NK-92 treated with Interleukin-12 subunit alpha and Interleukin-12 subunit beta, amount 100 ng/mL, for 24 hours (cell line): ENCODE measurements at places on chromosomes 1 and 21.

DNA sequence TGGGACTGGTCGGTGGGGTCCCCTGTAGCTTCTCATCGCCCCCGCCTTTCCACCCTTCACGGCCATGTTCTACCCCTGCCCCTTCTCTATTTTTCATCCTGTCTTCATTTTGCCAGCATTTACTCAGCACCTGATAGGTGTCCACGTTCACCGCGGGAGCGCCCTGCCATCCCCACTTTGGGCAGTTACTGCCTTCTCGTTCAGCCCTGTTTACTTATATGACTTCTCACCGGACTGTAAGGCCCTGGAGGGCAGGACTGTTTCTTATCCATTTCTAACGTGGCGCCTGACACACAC lies 380 bp downstream of the MFN2 start:
- DNase-seq = no peak

DNA sequence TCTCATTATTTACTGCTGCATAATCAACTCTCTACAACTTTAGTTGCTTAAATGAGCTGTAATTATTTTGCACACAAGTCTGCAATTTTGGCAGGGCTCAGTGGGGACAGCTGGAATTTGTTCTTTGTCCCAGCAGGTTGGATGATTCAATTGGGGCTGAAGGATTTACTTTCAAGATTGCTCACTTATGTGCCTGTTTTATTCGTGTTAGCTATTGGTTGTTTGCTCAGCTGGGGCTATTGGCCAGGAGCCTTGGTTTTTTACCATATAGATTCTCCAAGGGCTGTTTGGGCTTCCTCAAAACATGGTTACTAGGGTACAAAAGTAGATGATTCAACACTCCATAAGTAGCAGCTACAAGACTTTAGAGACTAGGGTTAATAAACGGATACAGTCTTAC lies 13.4 kb downstream of the OR10R2 start:
- no peak for DNase-seq

GRCh38 chr1:223827193-223827663 lies 18.5 kb downstream of the TP53BP2 start:
- DNase-seq = no peak

DNA sequence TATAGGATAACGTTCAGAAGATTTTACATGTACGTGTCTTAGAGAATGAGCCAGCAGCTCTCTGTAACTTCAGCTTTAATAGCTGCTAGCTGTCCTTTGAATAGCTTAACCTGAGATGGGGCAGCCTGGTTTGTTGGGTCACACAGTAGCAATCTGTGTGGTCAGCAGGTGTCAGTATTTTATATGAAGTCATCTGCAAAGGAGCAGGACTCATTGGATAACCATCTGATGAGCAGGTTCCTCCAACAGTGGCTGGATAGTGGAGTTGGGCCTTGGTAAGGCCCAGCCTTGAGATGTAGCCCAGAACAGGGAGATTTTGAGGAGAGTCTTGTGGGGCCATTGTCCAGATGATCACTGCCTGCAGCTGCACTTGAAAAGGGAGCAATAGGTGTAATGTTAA lies 6.4 kb downstream of the GSTM5 start:
- no peak for DNase-seq

GRCh38 chr1:223125766-223126165 lies 17.3 kb downstream of the TLR5 start:
- DNase-seq = no peak

GRCh38 chr21:33308586-33309490 lies 15.9 kb upstream of the IFNAR1 start:
- DNase-seq = no peak

- no peak for DNase-seq
These were observed 7.1 kb upstream of the UBXN10 start for GRCh38 chr1:20178634-20179370.

DNA sequence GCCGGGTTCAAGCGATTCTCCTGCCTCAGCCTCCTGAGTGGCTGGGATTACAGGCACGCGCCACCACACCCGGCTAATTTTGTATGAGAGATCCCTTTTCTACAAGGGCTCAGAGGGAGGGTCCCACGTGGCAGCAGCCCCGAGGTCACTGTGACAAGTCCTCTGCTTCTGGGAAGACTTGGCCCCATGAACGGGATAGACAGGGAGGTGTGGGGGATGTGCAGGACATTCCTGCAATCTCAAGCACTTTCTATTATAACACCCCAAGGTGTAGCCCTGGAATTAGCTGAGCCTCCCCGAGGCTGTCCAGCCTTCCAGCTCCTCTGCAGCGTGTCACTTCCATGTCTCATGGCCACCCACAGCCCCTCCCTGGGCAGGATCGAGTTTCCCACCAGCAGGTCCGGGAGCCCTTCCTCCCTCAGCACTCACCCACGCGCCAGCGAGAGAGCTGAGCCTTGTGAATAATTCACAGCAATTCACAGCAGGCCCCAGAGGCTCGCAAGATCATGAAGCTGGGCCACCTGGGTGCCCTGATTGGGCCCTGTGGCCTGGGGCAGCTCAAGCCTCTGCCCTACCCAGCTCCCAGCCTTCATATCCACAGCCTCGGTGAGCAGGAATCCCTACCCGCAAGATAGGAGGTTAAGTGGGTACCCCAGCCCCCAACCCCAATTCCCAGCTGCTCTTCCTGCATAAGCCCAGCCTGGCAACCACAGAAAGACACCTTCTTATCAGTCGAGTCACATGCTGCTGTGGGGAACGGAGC lies 22.8 kb upstream of the RNU1-4 start:
- no peak for DNase-seq

- DNase-seq = no peak
These were observed 248.0 kb upstream of the RGS18 start for GRCh38 chr1:191910245-191910644.

- DNase-seq = no peak
These were observed 6.2 kb downstream of the RNF187 start for GRCh38 chr1:228493141-228494043.

DNA sequence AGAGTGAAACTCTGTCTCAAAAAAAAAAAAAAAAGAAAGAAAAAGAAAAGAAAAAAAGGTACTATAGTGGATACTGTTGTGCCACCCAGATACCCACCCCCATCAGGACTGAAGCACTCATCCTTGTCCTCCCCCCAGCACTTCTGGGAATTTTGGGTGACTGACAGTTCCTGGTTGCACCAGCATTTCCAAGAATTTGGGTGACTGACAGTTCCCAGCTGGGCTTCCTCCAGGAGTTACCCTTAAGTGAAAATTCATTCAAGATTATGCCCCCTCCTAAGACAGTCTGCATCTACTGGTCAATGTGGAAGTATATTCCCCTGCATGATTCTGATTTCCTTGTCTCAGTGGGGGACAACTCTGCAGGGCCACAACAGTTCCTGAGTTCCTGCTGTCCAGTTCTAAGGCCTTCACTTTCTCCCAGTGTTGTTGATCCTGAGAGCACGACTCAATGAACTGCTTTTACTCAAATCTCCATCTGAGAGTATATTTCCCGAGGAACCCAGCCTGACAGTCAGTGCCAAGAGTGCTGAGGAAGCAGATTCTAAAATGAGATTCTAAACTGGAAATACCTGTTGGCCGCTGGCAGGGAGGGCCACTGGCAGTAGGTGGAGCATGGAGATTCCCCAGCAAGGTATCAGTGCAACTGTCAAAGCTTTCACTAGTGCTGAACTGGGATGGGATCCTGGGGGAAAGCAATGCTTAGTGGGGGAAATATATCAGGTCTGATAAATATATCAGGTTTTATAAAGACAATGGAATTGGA lies 18.5 kb downstream of the RIIAD1 start:
- no peak for DNase-seq

GRCh38 chr1:178093951-178094738 lies at the start of gene RASAL2:
Gene RASAL2, plus strand, starts transcription at chr1:178094104. Its CDS starts 389 bp downstream, at chr1:178094493.
- no peak for DNase-seq

DNA sequence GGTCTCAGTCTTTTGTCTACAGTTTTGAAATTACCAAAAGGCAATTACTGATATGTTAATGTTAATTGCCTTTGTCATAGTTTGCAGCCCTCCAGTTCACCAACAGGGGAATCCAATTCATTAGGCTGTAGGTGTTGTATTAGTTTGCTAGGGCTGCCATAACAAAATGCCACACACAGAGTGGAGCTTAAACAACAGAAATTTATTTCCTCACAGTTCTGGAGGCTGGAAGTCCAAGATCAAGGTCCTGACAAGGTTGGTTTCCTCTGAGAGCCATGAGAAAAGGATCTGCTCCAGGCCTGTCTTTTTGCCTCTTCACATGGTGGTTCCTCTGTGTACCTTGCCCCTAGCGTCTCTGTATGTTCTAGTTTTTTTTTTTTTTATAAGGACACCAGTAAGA lies 1.3 kb downstream of the RTCA start:
- no peak for DNase-seq

DNA sequence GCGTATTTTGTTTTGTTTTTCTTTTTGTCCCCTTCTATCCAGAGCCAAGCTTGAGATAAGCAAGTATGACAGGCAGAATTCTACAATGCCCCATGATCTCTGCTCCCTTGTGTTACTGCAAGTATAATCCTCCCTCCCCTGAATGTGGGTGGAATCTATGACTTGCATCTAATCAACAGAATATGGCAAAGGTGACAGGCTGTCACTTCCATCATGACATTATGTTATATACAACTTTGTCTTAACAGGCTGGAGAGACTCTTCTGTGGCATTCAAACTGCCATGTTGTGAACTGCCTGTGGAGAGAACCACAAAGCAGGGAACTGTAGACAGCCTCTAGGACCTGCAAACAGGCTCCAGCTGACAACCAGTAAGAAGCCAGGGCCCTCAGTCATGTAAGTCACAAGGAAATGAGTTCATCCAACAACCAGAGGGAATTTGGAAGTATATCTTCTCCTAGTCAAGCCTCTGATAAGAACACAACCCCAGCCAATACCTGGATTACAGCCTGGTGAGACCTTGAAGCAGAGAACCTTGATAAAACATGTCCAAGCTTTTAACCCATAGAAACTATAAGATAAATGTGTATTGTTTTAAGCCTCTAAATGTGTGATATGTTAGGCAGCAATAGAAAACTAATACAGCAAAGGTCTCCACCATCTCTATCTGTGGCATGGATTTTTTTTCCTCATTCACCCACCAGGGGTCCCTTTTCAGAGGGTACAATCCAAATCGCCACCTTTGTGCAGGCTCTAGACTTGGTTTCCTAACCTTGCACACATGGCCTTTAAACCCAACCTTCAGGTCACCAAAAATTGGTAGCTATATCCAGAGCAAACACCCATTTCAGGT lies 5.7 kb upstream of the C1orf162 start:
- DNase-seq = no peak

GRCh38 chr1:177976596-177976995 lies 6.7 kb upstream of the SEC16B start:
- no peak for DNase-seq

DNA sequence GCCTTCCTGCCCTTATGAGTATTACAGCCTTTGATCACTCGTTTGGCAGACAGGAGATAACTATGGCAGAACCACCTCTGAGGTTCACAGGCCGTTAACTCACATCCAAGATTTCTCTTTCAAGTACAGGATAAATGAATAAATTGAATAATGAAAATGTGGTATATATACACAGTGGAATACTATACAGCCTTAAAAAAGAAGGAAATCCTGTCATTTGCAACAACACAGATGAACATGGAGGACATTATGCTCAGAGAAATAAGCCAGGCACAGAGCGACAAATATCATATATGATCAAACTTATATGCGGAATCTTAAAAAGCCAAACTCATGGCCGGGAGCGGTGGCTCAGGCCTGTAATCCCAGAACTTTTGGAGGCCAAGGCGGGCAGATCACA lies 32.6 kb downstream of the TGFBR3 start:
- no peak for DNase-seq
